SHP77 (cell line): ENCODE measurements at places on chromosomes 3 and 15.

- no peak for DNase-seq
Observed at GRCh38 chr15:34753236-34753894, 1.4 kb downstream of the GJD2 start.

DNA sequence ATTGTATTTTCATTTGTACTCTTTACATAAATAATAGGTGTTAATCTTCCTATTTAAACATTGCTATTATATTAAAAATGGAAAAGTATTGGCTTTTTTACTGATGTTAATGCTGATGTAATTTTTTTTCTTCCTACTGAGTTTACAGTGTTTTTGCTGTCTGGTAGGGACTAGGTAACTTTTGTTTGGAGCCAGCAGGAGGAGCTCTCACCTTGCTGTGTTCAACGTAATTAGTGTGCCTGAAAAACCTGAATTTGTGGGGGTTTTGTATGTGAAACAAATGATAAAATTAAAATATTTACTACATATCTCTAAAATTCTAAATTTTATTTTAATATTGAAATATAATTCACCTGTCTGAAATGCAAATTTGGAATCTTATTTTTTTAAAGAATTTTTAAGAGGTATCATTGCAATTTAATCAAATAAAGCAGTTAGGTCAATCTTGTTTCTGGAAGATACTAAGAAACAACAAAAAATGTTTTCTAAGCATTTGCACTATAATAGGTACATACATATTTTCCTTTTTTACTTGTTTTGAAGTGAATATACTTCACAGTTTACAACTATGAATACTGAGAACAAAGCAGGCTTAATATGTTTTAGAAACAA lies 48.8 kb downstream of the EPHA6 start:
- DNase-seq: peak; percentile 40

GRCh38 chr3:129586746-129587430 lies 19.6 kb downstream of the PLXND1 start:
- no peak for DNase-seq

- DNase-seq: peak; percentile 51
Observed at GRCh38 chr15:51736751-51737521, 519 bp downstream of the LYSMD2 start.

GRCh38 chr15:85595804-85596536 lies 198.8 kb downstream of the KLHL25 start:
- DNase-seq: no peak

DNA sequence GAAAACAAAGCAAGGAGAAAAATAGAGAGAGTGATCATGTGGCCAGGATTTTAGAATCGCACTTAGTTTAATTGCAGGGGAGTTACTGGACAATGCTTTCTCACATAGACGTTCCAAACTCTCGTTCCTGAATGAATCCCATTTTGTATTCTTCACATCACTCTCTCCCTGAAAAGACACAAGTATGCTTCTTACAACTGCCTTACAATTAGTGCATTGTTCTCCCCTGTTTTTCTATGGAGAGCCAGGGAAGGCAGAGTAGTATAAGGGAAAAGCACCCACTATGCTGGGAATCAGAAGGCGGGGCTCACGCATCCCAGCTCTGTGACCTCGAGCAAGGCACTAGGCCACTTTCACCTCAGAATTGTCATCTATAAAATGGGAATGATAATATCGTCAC lies 14.4 kb downstream of the TMOD2 start:
- no peak for DNase-seq

DNA sequence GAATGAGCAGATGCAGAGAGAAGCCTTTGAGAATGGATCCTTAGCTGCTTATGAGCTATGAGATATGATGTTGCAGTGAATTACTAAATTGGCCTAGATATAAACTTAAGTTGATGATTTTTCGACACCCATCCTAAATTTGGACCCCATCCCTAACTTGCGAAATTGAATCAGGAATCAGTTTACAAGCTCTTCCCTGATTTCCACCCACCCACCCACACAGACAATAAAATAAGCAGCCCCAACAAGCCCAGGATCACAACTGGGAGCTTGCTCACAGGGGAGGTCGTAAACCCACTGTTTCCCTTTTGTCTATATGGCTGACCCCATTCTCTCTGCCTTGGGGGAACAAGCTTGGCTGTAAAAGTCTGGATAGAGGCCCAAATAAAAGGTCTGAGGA lies 57.3 kb downstream of the GREM1 start:
- DNase-seq: no peak

- DNase-seq: no peak
Observed at GRCh38 chr3:71547249-71548198, 36.0 kb downstream of the FOXP1 start.

DNA sequence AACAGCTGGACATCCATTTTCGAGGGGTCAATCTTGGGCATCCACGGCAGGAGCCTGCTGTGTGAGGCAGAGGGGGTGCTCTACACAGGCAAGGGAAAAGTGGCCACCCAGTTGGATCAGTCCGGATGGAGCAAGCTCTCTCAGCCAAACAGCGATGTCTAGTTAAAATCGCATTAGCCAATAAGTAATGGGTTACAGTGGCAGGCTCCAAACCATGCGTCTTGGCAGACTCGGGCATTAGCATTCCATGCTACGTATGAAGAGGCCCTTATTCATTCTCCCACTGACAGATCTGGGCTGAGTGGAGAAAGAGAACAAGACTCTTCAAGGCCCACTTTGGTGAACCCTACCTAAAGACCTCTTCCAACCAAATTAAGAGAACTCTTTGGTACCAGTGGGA lies 49.3 kb downstream of the CCNB2 start:
- DNase-seq: no peak

GRCh38 chr15:69562116-69562515 lies 109.5 kb downstream of the RPLP1 start:
- no peak for DNase-seq

DNA sequence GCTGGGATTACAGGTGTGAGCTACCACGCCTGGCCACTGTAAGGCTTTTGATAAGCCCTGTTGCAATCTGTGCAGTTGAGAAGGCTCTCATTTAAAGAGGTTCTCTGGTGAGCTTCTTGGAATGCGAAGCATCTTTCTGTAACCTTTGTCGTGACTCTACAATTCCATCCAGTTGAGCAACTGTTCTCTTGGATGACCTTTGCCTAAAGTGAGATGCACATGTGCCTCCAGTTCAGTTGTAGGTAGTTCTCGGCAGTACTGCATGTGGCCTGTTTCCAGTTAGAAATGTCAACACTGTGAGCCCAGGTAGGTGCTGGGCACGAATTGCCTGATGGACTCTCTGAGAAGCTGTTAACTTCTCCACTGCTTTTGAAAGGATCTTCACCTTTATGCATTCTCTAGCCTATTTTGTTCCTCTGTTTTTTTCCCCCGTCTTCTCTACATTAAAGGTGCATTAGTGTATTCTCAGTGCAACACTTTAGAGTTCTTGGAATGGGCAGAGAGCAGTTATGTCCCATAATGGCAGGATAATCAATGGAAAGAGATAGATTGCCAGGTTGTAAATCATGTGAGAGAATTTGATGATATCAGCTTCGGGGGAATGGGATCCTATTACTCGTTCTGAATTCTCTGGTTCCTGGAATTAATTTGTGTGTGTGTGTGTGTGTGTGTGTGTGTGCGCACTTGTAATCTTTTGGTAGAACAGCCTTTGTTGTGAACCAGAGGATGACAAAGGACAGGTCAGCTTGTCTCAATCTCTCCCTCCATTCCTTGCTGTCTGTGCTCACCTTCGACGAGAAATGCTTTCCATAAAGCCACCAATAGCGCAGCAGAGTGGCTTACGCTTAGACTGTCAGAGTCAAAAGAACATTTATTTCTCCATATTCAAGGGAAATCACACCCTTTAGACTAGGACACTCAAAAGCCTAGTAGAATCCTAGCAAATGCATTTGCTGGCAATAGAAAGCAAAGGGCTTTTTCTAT lies 51.1 kb downstream of the PTPRG start:
- DNase-seq: no peak

DNA sequence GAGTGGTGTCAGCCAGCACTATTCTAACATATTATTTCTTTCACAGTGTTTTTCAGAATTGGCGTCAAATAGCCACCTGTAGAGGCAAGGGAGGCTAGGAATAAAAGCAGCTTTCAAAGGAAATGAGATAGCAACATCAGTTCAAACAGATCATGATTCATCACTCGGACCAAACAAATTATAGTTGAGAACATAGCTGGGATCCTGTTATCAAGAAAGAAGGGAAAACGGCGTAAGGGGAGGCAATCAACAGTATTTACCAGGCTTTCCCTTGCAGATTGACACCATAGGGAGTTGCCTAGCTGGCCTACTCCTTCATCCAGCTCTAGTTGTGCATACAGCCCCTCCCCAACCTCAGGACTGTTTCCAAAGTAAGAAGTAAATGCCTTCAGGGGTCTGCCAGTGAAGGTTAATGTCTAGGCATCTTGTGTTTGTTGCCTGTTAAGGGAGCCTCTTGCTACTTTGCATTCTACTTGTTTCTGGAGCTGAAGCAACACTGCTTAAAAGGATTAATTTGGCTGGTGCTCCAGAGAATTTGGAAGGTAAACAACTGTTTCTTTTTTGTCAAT lies 286.5 kb downstream of the NSUN3 start:
- DNase-seq: no peak
